Kidney (tissue), 22 donors: ENCODE measurements at places on chromosomes 7 and 10. TPM values are rescaled to one million over a fixed set of nuclear protein-coding genes. Genes with fewer than 3 reads are reported as not detected.

GRCh38 chr10:92809840-92810239 is 38.5 kb upstream of the EXOC6 start:
- H3K4me1 ChIP-seq = no peaks in the 10 kb centered on the region
- no peak overlapping the region for H3K27ac ChIP-seq
- no peaks in the 10 kb centered on the region for H3K27me3 ChIP-seq
- no peak overlapping the region for H3K4me3 ChIP-seq
- no peaks in the 10 kb centered on the region for H3K36me3 ChIP-seq

- no peaks in the 10 kb centered on the region for H3K27me3 ChIP-seq
- no peak overlapping the region for H3K27ac ChIP-seq
- DNase-seq = peak; percentile 94
- no peak overlapping the region for H3K4me3 ChIP-seq
Measured at GRCh38 chr10:48470115-48470892, 134.6 kb downstream of the ARHGAP22 start.

DNA sequence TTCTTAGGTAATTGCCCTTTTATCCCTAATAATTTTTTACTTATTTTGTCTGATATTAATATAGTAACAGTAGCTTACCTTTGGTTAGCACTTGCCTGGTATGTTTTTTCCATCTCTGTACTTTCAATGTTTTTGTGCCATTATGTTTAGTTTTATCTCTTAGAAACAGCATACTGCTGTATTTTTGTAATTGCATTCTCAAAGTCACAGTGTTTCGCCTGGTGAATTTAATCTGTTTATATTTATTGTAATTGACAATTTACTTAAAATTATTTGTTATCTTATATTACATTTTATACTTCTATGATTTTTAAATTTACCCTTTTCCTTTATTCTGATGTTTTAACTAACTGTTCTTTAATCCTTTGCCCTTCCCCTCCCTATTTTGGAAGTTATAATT is 166.4 kb downstream of the RELN start:
- no peak overlapping the region for H3K4me3 ChIP-seq
- DNase-seq = no peak
- H3K36me3 ChIP-seq = no peaks in the 10 kb centered on the region
- no peak overlapping the region for H3K27ac ChIP-seq
- no peaks in the 10 kb centered on the region for H3K4me1 ChIP-seq

DNA sequence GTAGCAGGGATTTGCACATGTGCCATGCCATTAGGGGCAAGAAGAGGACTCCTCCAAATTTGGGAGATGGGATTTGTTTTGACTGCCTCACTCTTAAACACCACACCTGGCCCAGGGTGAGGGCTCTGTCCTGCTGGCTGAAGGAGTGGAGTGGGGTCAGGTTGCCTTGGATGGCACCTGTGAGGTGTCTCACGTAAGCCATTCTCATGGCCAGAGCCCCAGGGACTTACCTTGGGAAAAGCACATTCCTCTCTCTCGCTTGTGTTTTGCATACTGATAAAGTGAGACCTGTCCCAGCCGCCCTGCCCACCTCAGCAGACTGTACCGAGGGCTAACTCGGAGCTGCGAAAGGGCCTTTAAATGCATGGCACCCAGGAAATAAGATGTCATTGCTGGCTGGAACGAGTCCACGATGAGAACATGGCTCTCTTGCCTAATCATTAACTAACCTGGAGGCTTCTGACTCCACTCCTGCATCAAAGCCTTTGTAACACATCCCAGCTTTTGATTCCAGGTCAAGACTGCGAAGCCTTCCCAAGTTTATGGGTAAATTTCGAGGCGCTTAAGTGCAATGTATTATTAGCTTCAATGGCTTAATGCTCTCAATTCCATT is 184.0 kb upstream of the RNF32 start:
- H3K4me1 ChIP-seq = no peaks in the 10 kb centered on the region
- no peaks in the 10 kb centered on the region for H3K36me3 ChIP-seq

The SEMA3C gene
- 17.2 TPM for total RNA-seq

DNA sequence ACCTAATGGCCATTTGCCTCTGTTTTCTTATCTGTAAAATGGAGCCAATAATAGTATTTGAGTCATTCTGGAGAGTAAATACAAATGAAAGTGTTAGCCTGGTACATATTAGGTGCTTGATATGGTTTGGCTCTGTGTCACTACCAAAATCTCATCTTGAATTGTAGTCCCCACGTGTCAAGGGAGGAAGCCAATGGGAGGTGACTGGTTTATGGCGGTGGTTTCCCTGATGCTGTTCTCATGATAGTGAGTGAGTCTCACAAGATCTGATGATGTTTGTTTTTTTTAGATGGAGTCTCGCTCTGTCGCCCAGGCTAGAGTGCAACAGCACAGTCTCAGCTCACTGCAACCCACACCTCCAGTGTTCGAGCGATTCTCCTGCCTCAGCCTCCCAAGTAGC is 194.0 kb upstream of the SEMA3E start:
- no peak overlapping the region for H3K4me3 ChIP-seq
- H3K27ac ChIP-seq = no peak overlapping the region
- H3K4me1 ChIP-seq = no peaks in the 10 kb centered on the region
- H3K27me3 ChIP-seq = no peaks in the 10 kb centered on the region

The NUTM2D gene
- 9.0 TPM for total RNA-seq

DNA sequence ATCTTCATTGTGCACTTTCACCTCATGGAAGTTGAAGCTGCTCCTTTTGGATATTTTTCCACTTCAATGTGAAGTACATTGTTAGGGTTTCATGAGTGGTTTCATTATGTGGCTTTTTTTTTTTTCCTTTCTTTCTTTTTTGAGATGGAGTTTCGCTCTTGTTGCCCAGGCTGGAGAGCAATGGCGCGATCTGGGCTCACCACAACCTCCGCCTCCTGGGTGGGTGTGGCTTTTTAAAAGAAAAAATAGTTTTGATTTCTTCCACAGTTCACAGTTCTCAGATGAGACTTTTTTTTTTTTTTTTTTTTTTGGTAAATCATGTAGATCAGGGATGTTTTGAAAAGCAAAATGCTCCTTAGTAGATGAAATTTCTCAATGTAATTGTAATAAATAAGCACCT is 652.3 kb upstream of the ANKRD30A start:
- DNase-seq = no peak
- no peaks in the 10 kb centered on the region for H3K4me1 ChIP-seq
- no peaks in the 10 kb centered on the region for H3K36me3 ChIP-seq
- H3K27ac ChIP-seq = no peak overlapping the region

The HOXA3 gene
- 21.2 TPM for total RNA-seq

The PCDH15 gene
- total RNA-seq = not detected

GRCh38 chr10:127418536-127419168 is 130.5 kb upstream of the NPS start:
- no peak for DNase-seq
- H3K27me3 ChIP-seq = no peaks in the 10 kb centered on the region
- H3K36me3 ChIP-seq = no peaks in the 10 kb centered on the region
- H3K27ac ChIP-seq = no peak overlapping the region
